ENCODE measurements at places on chromosomes 5 and 9.

DNA sequence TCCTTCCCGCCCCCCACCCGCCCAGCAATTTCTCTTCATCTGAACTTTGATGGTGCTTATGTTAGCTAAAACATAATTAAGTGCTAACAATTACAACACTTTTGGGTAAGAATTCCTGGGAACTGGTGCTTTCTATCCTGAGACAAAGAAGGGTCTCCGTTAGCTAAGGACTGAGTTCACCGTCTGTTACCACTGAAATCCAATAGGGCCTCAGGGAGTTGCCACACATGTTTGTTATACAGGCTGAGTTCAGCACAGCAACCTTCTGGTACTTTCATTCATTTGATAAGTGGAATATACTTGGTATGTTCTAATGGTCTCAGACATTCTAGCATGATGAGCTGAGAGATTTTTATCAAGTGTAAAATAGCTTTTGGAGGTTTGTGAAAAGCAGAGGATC, 437.9 kb downstream of the EFNA5 start:
- H3K4me1 ChIP-seq = peaks cover 6% of the 10 kb centered on the region
- H3K27me3 ChIP-seq = no peaks in the 10 kb centered on the region
- no peak for DNase-seq
- no peak overlapping the region for H3K4me3 ChIP-seq

- H3K27ac ChIP-seq = no peak overlapping the region
- H3K4me1 ChIP-seq = peaks cover 15% of the 10 kb centered on the region
- no peak overlapping the region for H3K4me3 ChIP-seq
- DNase-seq = no peak
- peaks cover 3% of the 10 kb centered on the region for H3K27me3 ChIP-seq
Measured at GRCh38 chr9:116792271-116792670, 105.2 kb downstream of the TRIM32 start.

DNA sequence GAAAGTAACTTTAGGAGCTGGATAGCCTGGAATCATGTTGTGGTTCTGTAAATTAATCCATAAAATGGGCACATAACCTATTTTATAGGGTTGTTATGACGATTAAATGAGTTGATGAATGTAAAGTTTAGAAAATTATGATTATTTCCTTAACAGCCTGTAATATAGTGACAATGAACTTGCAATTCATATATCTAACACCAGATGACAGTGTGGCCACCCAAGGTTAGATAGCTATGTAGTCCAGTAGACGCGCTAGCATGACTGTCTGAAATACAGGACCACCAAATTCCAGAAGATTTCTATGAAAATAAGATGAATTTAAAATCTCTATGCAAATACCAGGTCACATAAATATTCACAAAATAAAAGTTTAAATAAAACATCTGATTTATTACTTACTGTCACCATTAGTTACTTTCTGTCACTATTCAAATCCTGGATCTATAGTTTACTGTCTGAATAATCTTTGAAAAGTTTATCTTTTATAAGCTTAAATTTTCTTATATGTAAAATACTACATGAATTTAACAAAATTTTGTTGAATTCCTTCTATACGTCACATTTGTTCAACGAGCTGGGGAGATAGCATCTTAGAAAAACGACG, 26.1 kb upstream of the MACIR start:
- H3K36me3 ChIP-seq = no peaks in the 10 kb centered on the region
- no peaks in the 10 kb centered on the region for H3K4me1 ChIP-seq
- DNase-seq = no peak
- no peak overlapping the region for H3K4me3 ChIP-seq

DNA sequence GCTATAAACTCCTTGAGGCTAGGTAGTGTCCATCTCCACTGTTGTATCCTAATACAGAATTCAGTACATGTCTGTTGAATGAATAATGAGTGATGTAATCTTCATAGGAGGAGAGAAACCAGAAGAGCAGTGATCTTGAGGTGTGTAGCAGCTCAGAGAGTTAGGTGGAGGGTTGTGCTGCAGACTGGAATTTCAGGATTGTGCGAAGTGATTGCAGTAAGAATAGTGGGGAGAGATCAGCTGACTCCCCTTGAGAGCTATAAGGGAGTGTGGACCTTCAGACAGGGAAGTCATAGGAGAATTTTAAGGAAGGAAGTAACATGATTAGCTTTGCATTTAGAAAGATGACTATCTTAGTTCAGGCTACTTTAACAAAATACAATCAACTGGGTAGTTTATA, 4.4 kb downstream of the SNX24 start:
- DNase-seq = no peak
- H3K27me3 ChIP-seq = peaks cover 3% of the 10 kb centered on the region
- H3K4me3 ChIP-seq = no peak overlapping the region
- H3K36me3 ChIP-seq = peaks cover 5% of the 10 kb centered on the region
- no peak overlapping the region for H3K27ac ChIP-seq

GRCh38 chr9:80881940-80882339, 807.4 kb downstream of the TLE1 start:
- peaks cover 4% of the 10 kb centered on the region for H3K36me3 ChIP-seq
- peak; percentile 5 for DNase-seq
- H3K27ac ChIP-seq = peak overlapping the region; percentile 69
- H3K4me1 ChIP-seq = peaks cover 30% of the 10 kb centered on the region

- peaks cover 3% of the 10 kb centered on the region for H3K4me1 ChIP-seq
- no peak for DNase-seq
- peaks cover 76% of the 10 kb centered on the region for H3K27me3 ChIP-seq
- H3K36me3 ChIP-seq = no peaks in the 10 kb centered on the region
- no peak overlapping the region for H3K27ac ChIP-seq
Measured at GRCh38 chr9:113355040-113355596, 5.8 kb downstream of the BSPRY start.
